ENCODE measurements at places on chromosomes 7 and 10.

GRCh38 chr10:113047605-113047962 lies 97.5 kb downstream of the TCF7L2 start:
- no peak for DNase-seq

DNA sequence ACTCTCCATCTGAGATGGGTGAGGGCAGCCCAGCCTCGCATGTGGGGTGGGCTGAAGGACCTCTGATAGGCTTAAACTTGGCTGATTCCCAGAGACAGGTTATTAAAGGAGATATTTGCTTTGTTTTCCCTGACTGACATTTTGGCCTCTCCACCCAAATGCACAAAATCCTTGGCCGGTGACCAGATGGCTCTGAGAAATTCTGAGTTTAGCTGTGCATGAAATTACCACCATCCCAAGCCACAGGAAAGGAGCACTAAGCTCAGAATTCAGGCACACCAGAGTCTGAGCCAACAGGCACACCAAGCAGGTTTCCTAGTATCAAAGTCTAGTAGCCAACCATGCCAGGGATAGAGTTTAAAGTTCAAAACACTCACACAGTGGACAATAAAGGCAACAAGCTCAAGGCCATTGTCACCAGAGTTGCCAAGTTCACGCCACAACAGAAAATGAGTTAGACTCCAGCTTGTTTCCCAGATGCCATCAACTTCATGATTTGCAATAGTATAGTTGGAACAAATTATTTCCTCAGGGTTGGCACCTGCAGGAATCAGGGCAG lies 387.6 kb downstream of the KCNMA1 start:
- DNase-seq = no peak

GRCh38 chr7:121012919-121013318 lies 24.4 kb downstream of the CPED1 start:
- DNase-seq = no peak

GRCh38 chr7:140245611-140246105 lies 68.9 kb upstream of the KDM7A start:
- DNase-seq = no peak

- DNase-seq = no peak
Observed at GRCh38 chr10:13730956-13731355, 144.2 kb downstream of the PRPF18 start.

- DNase-seq = no peak
Observed at GRCh38 chr7:17939211-17939605, 1.1 kb downstream of the SNX13 start.

- DNase-seq = no peak
Observed at GRCh38 chr10:75018686-75019307, 92.7 kb upstream of the SAMD8 start.

DNA sequence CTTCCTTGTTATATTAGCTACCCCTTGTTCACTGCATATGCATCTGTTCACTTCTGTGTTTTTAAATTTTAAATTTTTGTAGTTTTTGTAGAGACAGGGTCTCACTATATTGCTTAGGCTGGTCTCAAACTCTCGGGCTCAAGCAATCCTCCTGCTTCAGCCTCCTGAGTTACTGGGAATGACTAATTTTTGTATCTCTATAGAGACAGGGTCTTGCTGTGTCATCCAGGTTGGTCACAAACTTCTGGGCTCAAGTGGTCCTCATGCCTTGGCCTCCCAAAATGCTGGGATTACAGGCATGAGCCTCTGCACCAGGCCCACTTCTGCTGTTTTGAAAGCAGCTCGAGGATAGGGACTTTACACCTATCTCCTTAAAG lies 64.6 kb downstream of the PRTFDC1 start:
- DNase-seq = no peak

- DNase-seq = no peak
Observed at GRCh38 chr10:6176691-6177231, 26.0 kb upstream of the PFKFB3 start.

DNA sequence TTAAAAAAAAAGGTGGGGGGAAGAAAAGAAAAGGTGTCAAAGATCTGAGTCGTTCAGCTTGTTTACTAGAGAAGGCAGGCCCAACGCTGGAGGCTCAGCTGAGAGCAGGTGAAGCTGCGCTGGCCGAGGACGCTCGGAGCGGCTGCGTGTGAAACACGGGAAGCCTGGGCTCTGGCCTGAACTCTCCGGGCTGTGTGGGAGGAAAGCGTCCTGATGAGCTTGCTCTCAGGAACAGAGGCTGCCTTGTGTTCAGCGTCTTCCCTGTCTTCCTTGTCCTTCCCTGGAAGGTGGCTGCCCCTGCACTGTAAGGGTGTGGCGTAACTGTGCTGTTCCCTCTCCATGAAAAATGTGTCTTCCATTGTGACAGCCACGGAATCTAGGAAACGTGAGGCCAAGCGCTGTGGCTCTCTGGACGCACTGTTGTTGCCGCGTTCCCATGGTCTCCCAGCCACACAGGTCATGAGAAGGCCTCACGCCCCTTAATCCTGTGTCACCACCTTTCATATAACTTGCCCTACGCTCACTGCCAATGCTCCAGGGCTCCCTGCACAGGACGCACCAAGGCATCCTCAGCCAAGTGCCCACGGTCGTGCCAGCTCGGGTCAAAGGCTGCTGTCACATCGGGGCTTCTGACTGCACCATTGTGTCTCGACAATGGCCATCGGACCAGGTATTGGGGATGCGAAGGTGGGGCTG lies 15.8 kb downstream of the IL15RA start:
- no peak for DNase-seq

DNA sequence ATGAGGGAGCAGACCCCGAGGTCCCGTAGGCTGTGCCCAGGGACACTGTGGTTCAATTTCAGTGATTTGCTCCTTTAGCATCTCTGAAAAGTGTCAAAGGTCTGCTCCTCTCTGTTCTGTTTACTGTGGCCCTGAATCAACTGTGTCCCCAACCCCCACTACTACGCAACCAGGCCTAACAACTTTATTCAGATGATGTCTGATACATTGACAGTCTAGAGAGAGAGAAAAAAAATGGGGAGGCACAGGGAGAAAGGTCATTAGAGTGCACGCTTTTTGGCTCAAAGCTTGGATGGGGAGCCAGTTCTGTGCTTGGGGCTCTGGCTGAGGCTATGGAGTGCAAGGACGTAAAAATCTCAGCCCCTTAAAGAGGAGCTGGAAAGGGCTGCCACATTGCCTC lies 77.9 kb downstream of the FAM107B start:
- no peak for DNase-seq

- no peak for DNase-seq
Observed at GRCh38 chr10:85408388-85408787, 958.2 kb downstream of the GRID1 start.

GRCh38 chr10:96512524-96513304 lies 1.0 kb downstream of the TLL2 start:
- no peak for DNase-seq

DNA sequence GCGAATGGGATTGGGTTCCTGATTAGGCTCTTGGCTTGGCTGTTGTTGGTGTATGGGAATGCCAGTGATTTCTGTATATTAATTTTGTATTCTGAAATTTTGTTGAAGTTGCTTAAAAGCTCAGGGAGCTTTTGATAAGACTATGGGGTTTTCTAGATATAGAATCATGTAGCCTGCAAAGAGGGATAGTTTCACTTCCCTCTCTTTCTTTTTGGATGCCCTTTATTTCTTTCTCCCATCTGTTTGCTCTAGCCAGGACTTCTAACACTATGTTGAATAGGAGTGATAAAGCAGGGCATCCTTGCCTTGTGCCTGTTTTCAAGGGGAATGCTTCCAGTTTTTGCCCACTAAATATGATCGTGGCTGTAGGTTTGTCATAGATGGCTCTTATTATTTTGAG lies 40.4 kb upstream of the MPP7 start:
- no peak for DNase-seq

GRCh38 chr7:110486549-110486948 lies 604.4 kb upstream of the LRRN3 start:
- DNase-seq = no peak

GRCh38 chr7:132804849-132805485 lies 228.7 kb upstream of the PLXNA4 start:
- no peak for DNase-seq

GRCh38 chr10:20616056-20616671 lies 280.9 kb downstream of the NEBL start:
- no peak for DNase-seq

- DNase-seq = no peak
Observed at GRCh38 chr10:53013201-53013810, 240.7 kb upstream of the MBL2 start.

DNA sequence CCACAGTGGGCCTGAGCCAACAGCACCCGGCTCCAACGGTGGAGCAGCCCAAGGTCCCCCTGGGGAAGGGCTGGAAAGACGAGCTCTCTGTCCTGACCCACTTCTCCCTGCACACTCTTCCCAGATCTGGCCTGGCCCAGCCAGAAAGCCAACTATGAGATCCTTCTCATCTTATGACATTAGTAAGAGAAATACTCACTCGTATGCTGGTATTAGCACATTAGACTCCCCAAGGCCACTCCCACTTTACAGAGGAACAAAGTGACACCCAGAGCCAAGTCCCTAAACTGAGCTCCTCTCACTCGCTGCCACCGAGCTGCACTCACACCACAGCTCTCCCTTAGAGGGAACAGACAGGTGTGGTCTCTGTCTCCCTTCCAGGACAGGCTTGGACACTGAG lies 24.8 kb downstream of the DLG5 start:
- DNase-seq = no peak

DNA sequence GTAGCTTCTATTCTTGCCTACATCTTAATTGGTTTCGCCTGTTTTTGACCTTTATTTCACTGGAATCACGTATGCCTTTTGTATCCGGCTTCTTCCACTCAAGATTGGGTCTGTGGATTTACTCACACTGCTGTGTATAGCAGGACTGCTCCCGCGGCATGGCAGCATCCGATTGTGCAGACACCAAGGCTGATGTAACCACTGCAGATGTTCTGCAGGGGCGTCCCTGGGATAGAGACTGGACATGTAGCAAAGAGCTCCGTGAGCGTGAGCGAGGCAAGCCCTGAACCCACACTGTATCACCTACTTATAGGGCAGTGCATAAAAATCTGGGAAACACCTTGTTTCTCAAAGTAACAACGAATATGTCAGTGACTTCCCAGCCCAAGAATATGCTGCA lies 11.4 kb upstream of the IDI2 start:
- no peak for DNase-seq

DNA sequence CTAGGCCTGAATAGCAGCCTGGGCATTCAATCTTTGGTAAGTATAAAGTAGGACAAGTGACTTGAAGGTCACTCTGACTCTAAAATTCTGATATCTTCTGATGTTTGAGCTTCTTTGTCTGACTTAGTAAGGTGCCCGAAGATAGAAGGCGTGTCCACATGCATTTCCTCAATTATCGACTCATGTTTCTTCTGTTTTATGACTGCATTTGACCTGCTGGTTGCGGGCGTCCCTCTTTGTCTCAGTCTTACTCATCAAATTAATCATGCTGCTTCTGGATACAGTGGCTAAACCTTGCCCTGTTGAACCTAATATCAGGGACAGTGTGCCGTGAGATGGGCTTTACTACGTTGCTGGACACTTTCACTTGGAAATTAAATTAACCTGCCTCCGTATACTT lies 534.1 kb downstream of the SDK1 start:
- no peak for DNase-seq

DNA sequence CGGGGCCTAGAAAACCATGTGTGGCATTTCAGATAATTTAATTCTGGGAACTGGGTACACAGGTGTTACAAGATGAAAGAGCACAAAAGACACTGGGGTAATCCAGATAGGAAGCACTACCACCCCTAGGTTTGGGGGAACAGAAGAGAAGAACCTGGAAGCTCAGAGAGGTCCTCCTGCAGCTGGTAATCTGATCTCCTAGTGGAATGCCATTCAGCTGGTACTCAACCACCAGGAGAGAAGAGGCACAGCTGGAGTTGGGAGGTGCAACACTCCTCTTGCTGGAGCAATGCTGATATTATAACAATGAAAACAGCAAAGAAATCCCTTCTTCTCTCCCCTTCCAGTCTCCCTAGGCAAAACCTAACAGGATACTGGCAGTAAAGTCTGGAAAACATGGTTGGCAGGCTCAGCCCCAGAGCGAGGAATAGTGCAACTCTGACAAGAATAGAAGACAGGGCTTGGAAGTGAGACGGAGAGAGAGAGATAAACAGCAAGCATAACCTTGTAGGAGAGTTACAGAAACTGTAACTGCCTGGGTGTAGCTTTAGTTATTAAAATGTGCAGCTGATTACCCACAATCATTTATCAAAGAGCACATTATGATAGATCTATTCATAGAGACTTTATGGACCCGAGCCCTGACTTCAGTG lies 35.0 kb downstream of the NRF1 start:
- no peak for DNase-seq

DNA sequence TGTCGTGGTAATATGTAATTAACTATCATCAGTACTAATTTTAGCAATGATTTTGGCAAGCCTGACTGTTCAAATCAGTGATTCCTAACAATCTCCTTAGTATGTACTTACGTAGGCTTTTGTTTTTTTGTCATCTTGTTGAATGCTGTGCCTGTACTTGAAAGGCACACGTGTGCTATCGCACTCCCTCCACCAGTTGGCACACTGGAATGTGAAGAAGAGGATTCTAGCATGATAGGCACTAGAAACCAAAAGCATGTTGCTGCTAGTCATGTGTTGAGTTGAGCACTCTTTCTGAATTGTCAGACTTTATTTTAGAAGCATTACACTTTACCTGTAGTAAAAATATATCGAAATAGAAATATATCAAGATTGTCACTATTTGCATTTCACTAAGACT lies 59.1 kb downstream of the TASOR2 start:
- DNase-seq = no peak

DNA sequence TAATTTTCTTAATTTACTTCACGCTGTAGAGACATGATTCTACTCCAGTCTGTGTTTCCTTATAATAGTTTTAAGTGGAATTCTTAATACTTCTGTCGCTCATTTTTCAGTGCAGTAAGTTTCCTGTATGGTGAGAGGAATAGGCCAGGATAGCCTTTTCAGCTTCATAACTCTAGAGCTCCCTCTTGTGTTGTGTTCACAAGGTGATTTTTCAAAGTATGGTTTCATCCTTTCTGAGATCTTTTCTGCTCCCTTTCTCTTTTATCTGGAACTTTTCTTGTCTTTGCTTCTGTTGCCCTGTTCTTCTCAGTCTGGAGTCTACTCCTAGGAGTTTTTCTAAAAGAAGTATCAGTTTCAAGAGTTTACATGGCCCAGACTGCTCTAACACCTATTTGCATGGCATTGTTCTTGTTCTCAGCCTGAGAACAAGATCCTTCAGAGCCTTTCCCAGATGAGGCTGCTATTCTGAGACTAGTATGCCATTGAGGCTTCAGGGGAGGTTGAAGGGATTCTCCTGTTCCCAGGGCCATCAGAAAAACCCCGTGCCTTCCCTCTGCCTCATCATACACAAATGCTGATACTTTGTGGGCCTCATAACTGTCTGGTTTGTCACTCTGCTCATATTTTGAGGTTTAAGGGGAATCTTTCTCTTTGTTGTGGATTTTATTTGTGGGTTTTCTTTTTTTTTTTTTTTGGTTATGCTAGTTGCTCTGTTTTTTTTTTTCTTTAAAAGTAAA lies 21.8 kb downstream of the NET1 start:
- DNase-seq = no peak

GRCh38 chr10:89206402-89207180 lies 526 bp downstream of the CH25H start:
- no peak for DNase-seq

Measured in DMS153 (cell line).